ENCODE measurements at places on chromosomes 12 and 14. TPM values are rescaled to one million over a fixed set of nuclear protein-coding genes. Genes with fewer than 3 reads are reported as not detected.

KERA gene
- not detected for total RNA-seq

BIN2 gene
- not detected for total RNA-seq

DNA sequence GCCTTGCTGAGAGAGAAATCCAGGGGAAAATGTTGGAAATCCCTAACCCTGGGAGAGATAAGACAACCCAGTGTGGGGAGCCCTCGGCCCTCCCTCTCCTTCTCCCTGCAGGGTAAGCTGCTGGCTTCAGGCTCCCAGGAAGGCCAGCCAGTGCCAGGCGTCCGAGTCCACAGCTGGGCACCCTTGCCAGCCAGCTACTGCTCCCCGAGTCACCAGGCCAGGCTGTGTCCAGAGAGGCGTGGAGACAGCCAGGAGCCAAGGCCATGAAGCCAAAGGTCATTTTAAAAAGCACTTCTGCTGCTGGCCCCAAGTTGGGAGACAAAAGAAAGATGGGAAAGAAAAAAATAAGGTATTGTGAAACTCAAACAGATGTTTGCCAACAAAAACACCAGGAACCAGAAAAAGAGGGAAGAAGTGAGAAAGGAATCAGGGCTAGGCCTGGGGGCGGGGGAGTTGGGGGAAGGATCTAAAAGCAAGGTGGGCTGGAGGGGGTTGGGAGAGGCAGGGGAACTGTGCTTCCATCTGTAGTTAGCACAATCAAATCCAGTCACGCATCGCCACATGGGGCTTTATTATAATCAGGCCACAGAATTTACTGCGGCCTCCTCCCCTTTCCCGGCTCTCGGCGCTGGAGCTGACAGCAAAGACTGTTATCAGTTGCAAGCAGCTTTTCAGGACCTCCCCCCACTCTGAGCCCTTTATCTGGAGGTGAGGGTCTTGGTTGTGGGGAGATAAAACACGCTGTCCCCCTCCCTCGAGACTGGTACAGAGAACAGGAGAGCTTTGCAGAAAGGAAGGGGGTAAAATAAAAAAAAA lies 33.5 kb downstream of the RBM19 start:
- DNase-seq = peak; percentile 24

METTL1 gene
- total RNA-seq = 33.6 TPM

DNA sequence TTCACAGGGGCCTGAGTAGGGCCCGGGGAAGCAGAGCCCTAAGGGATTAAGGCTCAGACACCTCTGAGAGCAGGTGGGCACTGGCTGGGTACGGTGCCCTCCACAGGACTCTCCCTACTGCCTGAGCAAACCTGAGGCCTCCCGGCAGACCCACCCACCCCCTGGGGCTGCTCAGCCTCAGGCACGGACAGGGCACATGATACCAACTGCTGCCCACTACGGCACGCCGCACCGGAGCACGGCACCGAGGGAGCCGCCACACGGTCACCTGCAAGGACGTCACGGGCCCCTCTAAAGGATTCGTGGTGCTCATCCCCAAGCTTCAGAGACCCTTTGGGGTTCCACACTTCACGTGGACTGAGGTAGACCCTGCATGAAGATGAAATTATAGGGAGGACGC lies 7.1 kb downstream of the LTBR start:
- no peak for DNase-seq

DNA sequence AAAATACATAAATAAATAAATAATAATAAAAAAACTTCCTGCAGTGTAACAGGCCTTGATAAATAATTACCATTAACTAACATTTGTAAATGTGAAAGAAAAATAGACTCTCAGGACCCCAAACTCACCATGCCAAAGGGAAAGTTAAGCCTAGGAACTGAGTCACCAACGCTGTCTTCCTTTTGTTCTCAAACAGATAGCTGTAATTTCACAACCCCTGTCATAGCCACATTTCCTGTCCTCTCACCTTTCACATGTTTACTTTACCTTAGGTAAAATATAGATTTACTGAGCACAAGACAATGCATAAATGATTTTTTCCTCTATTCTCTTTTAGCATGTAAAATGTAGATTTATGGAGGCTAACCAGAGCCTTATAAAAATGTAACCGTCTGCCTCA lies 35.9 kb upstream of the CHST11 start:
- no peak for DNase-seq

DNA sequence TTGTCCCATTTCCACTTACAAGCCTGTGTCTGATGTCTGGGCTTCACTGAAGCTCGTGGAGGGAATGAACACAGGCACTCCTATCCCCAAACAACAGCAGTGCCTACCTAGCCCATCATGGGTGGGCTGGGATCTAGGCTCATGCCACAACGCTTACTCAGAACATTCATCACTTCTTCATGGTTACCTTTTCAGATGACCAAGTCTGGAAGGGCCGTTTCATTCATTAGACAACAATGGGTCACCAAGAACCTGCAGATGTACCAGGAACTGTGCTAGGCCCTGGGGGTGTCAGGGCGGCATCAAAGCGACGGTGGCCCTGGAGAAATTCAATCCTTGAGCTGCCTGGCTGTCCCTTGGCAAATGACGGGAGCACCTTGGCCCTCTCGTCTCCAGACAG lies 64.9 kb upstream of the FZD10 start:
- no peak for DNase-seq

RNF31 gene
- total RNA-seq = 39.6 TPM

DNA sequence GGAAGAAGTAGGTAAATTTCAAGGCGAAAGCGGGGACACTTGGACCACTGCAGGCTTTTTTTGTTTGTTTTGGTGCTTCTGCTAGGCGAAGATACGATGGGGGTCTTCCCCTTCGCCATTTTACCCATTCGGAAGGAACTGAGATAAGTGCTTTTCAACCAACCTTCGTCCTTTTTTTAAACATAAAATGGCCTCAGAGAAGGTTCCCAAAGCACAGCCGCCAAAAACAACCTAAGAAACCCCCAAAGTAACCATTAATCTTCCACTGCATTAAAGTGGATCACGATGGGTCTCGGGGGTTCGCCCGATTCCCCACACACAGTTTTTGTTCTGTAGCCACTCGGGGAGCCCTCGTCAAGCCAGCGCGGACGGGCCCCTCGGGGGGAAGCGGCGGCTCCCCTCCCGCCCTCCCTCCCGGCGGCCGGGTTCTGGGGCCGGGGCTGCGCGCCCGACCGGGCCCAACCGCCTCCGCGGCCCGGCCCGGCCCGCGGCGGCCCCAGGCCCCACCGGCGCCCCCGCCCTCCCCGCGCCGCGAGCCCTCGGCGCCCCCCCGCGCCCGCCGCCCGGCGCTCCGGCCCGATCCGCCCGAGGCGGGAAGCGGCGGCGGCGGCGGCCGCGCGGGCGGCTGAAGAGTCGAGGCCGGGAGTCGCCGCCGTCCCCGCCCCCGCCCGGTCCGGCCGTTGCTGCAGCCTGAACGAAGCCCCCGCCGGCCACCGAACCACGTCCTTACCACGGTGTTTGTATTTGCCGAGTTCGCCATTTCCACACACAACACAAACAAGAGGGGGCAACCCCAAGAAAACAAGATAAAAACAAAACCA lies 790 bp downstream of the GTF2A1 start:
- DNase-seq = peak; percentile 7

KRT74 gene
- not detected for total RNA-seq

GRCh38 chr12:68608191-68608590 lies 2.5 kb upstream of the RAP1B start:
- no peak for DNase-seq

DNA sequence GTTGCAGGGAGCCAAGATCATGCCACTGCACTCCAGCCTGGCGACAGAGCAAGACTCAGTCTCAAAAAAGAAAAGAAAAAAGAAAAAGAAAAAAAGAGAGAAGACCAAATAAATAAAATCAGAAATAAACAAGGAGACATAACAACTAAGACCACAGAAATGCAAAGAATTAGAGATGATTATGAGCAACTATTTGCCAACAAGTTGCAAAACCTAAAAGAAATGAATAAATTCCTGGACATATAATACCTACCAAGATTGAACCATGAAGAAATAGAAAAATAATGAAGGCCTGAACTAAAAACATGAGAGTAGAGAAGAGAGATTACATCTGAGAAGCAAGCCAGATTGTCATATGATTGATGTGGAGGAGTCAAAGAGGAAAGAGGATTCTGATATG lies 17.6 kb upstream of the EPS8 start:
- no peak for DNase-seq

DNA sequence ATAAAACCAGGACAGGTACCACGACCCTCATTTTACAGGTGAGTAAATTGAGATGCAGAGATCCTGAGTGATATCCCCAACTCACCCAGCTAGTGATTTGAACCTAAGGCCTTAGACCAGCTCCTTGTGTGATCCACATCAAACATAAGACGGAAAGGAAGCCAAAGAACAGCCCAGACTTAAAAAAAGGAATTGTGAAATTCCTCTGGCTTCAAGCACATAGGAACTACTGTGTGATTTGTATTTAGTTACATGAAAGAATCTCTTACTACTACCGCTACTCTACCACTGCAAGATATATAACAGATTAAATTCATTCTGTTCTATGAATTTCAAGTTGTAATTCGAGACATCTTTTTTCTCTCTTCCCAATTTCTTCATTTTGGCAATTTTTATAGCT lies 10.5 kb downstream of the E2F7 start:
- no peak for DNase-seq

DNA sequence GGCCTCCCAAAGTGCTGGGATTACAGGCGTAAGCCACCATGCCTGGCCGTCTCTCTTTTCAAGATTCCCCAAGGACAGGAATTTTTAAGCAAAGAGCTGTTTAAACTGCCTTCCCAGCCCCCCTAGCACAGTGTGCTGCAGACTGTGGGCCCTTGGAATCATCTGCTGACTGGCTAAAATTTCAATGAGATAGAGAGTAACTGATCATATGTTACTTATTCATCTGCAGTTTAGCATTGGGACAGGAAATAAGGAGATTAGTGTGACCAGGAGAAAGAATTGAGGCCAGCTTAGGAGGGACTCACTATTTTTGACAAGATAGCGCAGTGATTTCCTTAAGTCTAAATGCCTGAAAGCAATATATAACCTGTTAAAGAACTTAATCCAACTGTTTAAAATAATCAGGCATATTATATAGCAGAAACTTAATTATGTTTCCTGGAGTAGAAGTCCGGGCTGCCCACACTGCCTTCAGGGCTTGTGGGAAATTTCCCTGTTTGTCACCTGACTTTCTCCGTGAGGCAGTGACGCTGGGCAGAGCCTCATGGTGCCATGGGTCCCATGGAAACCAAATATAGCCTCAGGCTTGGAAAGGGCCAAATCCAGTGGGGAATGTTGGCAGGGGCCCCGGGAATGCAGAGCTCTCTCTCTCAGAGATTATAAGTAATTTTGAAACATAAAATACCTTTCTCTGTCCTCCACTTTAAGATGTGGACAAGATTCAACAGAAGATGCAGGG lies 22.8 kb upstream of the CEBPE start:
- DNase-seq = peak; percentile 64

ERP27 gene
- total RNA-seq = not detected

ESR2 gene
- total RNA-seq = not detected

CS gene
- 88.0 TPM for total RNA-seq

GRCh38 chr12:43237238-43237879 lies 314.6 kb downstream of the ADAMTS20 start:
- no peak for DNase-seq

Data from MG63 (cell line).